Non-pigmented ciliary epithelial cell (primary cell): ENCODE measurements at places on chromosomes 13 and 19.

DNA sequence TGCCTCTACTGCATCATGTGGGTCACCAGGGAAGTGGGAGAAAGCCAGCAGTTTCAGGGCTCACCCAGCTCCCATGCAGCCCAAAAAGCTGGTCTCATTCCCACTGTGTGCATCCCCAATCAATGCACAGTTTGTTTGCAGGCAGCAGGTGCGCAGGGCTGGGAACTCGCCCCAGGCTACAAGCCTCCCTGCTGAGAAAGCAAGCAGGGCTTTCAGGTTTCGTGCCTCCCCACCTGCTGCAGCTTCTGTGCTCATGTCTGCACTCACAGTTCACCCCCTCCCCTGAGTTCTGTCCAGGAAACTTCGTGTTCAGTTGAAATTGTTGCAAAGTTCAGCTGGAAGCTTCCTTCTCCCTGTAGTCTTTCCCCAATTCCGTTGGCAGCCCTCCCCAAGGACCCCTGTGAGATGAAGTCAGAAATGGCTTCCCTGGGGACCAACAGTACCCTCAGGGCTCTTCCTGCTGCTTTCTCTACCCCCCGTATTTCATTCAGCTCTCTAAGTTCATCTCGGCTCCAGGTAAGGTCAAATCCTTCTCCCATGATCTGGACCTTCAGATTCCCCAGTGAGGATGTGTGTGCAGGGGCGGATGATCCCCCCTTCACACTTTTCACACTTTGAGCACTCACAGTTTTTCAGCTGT, 10.3 kb upstream of the KLK3 start:
- no peak for DNase-seq

- no peak for DNase-seq
Measured at GRCh38 chr13:114194853-114195252, 15.8 kb downstream of the CFAP97D2 start.

- no peak for DNase-seq
Measured at GRCh38 chr19:37989855-37990254, 82.8 kb downstream of the SIPA1L3 start.

GRCh38 chr13:24745861-24746617, 17.9 kb upstream of the RNF17 start:
- no peak for DNase-seq

DNA sequence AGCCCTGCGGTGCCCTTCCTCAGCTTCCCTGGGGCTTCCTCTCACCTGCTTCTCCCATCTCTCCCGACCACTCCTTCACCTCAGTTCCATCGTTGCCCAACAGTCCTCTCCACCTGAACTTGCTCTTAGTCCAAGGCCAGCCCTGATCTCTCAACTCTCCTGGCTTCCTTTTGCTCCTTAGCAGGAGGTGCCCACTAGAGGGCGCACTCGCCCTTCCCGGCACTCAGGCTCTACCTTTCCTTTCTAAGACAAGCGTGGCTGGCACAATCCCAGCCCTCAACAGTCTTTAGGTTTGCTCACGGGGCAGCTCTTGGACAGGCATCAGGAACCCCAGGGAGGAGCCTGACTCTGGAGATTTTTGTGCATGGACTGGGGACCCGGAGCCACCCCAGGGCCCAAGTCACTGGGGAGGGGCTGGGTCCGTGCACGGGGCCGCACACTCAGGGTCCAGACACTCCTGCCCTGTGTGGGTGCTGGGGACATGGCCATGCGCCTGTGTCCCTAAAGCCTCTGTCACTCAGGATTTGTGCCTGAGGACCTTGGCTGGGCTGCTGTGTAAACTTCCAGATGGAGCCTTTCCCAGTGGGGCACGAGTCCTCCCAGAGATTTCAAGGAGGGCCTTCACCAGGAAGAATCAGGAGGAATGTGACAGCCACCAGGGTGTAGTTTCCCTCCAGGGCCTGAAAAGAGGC, 12.1 kb upstream of the CEACAM8 start:
- peak; percentile 4 for DNase-seq

- DNase-seq = no peak
Measured at GRCh38 chr13:48222358-48223301, 10.4 kb upstream of the ITM2B start.

DNA sequence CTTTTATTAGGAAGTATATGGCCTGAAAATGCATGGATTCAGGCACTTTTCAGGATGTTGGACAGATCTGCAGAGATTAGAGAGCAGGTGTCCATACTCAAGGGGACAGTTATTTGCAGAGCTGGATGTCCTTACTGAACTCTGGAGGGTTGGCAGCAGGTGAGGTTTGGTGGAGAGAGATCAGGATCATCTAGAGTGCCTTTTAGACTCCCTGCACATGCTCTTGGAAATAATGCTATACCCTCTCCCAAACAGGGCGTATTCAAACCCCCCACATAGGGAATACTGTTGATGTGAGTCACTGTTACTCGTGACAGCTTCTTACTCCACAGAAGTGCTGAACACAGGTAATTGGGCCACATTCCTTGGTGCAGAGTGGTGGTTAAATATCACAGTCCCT, 725.7 kb upstream of the SGCG start:
- no peak for DNase-seq

DNA sequence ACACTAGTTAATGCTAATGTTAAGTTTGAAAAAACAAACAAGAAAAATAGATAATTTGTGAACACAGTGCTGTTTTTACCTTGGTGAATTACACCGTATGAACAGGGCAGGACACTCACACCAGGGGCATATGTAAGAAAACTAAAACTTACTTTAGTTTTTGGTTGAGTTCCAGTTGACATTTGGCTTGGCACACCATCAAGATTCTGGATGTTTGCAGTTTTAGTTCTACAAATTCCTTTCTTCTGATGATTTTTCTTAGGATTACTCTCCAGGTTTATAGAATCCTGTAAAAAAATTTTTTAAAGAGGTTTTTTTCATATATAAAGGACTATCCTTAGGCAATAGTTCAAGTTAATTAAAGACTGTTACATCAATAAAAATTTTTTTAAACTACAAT, 238.5 kb upstream of the STARD13 start:
- DNase-seq = peak; percentile 66

DNA sequence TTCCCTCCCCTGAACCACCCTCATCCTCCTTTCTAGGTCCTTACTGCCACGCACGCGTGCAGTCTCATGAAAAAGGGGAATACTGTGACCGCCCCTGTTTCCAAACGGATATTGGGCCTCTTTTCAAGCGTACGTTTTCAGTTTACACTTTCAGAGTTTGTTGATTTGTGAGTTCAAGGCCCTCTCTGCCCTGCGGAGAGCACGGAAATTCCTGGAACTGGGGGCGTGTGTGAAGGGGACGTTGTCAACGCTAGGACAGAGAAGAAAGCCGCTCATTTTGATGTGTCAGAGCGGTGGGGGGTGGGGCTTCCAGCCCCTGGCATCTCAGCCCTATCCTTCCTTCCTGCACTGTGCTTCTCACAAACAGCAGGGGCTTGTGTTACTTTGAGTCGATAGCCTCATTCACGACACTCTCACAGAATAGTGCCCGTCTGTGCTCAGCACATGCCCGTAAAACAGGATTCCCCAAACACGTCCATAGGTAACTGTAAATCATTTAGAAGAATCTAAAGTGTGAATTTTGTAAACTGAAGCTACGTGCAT, 137.6 kb upstream of the PEG3 start:
- no peak for DNase-seq

- no peak for DNase-seq
Measured at GRCh38 chr13:51601601-51602565, 17.6 kb downstream of the WDFY2 start.

GRCh38 chr19:33809960-33810359, 13.3 kb downstream of the KCTD15 start:
- no peak for DNase-seq

DNA sequence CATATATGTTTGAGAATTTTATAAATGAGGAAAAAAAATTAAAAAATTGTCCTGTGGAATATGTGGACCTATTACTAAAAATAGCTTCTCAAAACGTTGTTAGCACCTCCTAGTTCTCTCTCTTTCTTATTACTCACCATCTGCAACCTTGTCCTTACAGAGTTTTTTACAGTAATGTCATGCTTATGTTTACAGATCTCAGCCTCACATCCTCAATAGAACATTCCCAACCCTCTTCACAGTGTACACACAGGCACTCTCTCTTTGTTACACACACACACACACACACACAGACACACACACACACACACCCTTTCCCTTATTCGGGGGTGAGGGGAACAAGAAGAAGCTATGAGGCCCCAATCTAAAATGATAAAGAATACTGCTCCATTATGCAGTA, 197.7 kb downstream of the SLITRK6 start:
- DNase-seq = no peak

- DNase-seq = no peak
Measured at GRCh38 chr19:53910170-53910518, 1.1 kb downstream of the CACNG7 start.
